ENCODE measurements at places on chromosomes 1 and 21.
A peak's percentile ranks its signal among the peaks of the same experiment; 100 is the strongest.

DNA sequence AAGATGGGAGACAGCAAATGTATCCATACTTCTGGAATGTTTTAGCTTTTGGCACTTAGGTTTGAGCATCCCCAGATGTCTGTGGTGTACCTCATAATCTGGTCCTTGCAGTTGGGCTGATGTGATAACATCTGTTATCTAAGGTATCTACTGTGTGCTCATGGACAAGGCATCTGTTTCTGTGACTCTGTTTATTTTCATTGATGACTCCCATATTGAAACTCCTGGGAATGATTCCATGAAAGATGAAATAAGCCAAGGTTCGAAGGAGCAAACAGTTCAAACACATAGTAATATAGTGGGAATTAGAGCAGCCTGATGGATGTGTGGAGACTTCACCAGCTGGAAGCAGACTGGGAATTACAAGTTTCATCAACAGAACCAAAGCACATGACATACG is 20.7 kb upstream of the TRIM45 start:
- no peak for DNase-seq

- DNase-seq, result peak; percentile 27
Observed at GRCh38 chr21:20443558-20444155, 554.6 kb upstream of the NCAM2 start.

DNA sequence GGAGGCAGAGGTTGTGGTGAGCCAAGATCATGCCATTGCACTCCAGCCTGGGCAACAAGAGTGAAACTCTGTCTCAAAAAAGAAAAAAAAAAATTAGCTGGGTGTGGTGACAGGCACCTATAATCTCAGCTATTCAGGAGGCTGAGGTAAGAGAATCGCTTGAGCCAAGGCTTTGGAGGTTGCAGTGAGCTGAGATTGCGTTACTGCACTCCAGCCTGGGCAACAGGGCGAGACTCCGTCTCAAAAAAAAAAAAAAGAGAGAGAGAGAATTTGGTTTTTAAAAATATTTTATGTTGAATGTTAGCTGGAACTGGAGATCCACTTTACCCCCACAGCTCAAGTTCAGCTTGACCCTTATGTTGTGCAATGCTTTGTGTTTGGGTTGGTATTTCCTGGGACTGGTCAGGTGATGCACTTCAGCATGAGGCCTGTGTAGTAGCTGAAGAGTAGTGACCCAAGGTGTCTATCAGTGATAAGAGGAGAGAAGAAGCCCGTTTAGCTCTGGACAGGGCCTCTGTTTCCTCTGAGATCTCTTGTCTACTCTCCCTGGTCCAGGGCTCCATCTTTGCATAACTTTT is 36.8 kb upstream of the MACF1 start:
- peak; percentile 25 for DNase-seq

DNA sequence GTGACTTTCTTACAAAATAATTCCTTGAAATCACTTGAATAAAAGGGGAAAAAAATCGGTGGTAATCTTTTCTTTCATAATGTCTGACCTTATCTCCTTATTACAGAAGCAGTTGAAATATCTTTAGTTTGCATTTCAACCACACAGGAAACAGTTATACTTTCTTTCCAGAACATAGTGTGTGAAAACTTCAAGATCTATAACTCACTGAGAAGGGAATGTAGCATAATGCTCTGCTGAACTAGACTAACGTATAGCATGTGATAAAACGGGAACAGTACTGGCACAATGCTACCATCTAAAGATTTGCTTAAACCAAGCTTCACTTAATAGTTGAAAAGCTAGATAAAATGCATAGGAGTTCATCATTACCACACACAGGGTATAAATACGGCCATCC is 45.0 kb downstream of the VAV3 start:
- no peak for DNase-seq

- no peak for DNase-seq
Observed at GRCh38 chr1:169426174-169426705, 1.0 kb downstream of the CCDC181 start.

DNA sequence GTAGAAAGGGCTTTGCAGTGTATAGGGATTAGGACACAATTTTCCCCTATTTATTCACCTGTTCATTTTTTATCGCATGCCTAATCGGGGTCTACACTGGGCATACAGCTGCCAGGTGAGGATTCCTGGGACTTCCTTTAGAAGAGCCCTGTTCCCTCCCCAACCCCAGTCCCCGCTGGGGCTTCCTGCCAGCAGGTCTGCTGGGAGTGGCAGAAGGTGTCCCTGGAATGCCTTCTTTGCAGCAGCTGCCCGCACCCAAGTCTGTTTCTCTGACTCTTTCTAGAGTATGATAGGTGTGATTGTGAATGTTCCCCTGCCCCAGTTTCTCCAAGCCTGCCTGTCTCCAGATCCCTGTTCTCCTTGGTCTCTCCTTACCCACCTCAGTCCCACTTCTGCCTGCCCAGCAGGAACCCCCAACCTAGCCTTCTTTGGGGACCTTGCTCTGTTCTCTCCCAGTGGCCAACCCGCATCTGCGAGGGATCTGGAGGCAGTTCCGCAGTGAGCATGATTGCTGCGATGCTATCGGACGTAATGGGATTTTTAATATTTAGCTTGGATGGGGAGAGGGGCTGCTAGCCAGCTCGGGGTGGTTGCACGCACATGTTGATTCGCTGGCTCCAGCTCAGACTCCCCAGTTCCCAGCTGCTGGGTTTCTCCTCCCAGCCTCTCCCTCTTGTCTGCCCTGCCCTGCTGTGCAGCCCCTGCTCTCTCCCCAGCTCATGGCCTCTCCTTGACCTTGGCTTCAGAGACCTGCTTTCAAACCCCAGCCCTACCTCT is 79.8 kb downstream of the EPHB2 start:
- peak; percentile 21 for DNase-seq
